ENCODE measurements at places on chromosomes 16 and 17.
A peak's percentile ranks its signal among the peaks of the same experiment; 100 is the strongest.

DNA sequence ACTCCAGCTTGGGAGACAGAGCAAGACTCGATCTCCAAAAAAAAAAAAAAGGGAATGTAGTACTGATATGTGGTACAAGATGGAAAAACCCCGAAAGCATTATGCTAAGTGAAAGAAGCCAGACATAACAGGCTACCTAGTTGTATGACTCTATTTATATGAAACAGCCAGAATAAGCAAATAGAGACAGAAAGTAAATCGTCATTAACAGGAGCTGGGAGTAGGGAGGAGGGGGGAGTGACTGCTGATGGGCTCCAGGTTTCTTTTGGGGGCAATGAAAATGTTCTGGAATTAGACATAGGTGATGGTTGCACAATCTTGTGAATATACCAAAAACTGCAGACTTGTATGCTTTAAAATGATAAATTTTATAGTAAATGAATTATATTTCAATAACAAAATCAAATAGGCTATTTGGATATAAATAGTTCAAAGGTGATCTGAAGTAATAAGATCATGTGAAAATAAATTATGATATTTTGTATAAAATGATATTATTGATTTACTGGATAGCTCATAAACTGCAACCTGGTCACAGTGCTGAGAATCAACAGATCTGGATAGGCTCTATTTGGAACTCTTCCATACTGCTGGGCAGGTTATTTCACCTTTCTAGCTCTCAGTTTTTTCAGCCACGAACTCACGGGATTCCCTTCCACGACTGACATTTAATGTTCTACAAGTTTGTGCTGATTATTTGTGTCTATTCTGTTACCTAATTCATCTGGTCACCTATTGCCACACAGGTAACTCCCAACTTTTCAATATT, 27.1 kb downstream of the ZNF652 start:
- DNase-seq, result no peak

GRCh38 chr16:66935314-66936011, at the start of gene CES2:
Gene CES2 (plus strand): TSS chr16:66935516. CDS start chr16:66935636, 120 bp downstream.
- DNase-seq, result no peak

- DNase-seq, result no peak
Observed at GRCh38 chr16:27381974-27382855, 19.8 kb upstream of the IL21R start.

GRCh38 chr17:61485067-61485775, 33.0 kb downstream of the TBX4 start:
- DNase-seq, result no peak

DNA sequence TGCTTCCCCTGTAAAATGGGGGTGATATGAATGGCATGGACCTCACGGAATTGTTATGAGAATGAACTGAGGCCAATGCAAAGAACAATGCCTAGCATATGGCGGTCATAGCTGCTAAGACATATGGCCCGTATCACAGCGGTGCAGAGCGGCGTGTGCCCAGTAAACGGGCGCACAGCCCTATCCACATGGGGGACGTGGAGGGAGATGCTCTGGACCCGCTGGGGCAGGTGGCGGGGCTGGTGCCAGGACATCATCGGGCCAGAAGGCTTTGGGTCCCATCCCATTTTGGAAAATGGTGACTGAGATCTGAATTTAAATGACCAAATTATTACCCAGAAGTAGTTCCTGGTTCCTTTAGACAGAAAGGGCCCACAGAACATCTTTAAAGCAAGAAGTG, 18.5 kb upstream of the CPSF4L start:
- no peak for DNase-seq

GRCh38 chr16:31267332-31268032, 7.7 kb downstream of the ITGAM start:
- DNase-seq, result no peak

GRCh38 chr17:39700148-39700987, 504 bp downstream of the ERBB2 start:
- no peak for DNase-seq

DNA sequence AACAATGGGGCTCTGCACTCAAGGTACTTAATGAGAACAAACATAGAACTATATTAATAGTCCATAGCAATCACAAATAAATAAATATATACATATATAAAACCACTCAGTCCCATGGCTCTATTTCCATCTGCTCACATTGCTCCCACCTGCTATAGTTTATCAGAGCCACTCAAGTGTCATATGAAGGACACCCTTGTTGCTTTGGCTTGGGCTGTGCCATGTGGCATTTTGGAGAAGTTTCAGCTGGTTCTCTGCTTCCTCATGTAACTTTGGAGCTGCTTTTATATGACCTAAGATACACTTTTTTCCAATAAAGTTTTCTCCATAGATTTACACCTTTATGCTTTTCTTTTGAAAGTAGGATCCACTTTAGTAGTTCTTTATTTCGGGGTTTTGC, 126.4 kb downstream of the KCNJ2 start:
- no peak for DNase-seq

DNA sequence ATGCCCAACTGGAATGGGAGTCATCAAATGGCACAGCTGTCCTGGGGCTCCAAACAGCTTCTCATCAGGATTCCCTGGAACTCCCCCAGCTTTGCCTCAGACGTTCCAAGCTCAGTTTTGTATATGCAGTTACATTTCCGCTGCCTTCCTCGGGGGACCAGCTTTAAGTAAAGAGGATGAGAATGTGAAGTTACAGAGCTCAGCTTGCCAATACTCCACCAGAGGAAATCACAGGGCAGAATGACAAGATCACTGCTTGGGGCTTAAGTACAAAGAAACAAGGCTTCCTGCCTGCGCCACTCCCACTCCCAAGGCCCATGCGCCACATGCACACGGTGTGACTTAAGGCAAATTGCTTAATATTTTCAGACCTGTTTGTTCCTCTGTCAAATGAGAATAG, 272.4 kb upstream of the CDH11 start:
- no peak for DNase-seq

DNA sequence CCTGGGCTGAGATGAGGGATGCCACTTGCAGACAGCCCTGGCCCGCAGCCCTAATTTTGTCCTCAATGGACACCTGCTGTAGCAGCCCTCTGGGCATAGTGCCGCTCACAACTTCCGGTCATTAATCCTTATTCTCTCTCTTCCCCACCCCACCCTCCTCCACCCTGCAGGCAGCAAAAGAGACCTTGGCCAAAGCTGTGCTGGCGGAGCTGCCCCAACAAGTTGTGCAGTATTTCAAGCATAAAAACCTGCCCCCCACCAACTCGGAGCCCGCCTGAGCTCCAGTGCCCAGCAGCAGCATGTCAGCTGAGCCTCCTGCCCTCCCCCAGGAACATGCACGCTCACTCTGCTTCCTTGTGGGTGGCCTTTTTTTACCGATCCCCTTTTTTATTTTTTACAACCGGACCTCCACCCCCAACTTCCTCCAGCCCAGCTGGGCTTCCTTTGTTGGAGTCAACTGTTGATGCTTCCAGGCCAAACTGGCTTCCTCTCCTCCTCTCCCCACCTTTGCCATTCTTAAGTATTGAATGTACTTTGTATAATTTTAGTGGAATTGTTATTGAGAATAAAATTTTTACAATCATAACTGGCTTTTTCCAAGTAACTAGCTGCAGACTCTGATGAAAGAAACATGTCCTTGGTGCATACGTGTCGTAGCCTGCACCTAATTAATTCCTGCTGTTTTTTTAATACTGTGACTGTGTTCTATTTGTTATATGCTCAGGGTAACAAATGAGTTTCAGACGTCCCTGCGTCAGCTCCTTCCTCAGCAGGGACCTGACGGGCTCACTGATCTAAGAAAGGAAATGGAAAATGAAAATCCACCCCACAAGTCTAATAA, 38.2 kb downstream of the PSME3IP1 start:
- DNase-seq, result peak; percentile 72

Data from fibroblast of skin of left quadriceps (primary cell).